ENCODE measurements at places on chromosomes 2 and 18. TPM values are rescaled to one million over a fixed set of nuclear protein-coding genes. Genes with fewer than 3 reads are reported as not detected.
A peak's percentile ranks its signal among the peaks of the same experiment; 100 is the strongest.

GRCh38 chr18:32271672-32272208 is 81.9 kb downstream of the MEP1B start:
- no peak for DNase-seq

DNA sequence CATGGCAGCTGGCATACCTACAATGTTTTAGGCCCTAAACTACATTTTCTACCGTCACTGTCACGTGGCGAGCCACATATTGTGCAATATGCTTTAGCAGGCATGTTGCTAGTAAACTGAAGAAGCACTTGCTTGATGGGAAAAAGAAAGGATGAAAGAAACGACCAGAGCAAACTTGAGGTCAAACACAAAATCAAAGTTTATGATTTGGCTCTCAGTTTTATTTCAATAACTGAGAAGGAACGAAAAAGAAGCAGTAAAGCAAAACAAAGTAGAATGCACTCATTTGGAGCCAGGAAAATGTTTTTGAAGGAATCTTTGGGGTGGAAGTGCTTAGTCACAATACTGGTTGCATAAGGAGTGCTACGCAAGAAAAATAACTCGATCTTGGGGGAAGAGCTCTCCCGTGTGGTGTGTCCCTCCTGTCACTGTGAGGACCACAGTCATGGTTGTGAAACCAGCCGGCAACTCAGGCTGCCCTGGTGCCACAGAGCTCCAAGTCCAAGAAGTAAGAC is 349.8 kb downstream of the RBM43 start:
- peak; percentile 53 for DNase-seq

GRCh38 chr2:190088917-190089316 is 26.4 kb upstream of the MSTN start:
- DNase-seq: peak; percentile 88

DNA sequence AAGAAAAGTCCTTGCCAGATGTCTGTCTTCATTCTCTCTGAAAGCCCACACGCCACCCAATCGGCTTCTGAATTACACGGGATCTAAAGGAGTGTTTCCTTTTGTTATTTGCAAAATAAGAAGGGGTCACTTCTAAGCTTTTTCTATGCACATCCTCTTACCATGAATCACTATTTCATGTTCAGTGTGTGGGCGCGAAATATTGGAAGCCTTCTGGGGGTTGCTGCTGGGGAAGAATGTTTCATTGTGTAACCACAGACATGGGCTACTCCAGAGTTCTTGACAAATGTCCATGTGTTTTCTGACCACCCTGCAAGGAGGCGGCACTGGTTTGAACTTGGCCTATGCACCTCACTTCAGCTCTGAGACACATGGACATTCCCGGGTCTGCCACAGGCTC is 133.6 kb upstream of the APCDD1 start:
- DNase-seq: no peak

DNA sequence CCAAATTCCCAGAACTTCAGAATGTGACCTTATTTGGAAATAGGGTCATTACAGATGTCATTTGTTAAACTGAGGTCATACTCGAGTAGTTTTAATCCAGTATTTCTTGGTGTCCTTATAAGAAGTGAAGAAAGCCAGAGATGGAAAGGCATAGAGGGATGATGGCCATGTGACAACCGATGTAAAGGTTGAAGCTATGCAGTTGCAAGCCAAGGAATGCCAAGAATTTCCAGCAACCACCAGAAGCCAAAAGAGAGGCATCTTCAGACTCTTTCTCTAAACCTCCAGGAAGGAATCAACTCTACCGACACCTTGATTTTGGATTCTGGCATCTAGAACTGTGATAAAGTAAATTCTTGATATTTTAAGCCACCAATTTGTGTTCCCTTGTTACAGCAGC is 242.2 kb downstream of the CDH20 start:
- DNase-seq: no peak

GRCh38 chr18:7248877-7249276 is 18.0 kb downstream of the LRRC30 start:
- DNase-seq: no peak

DNA sequence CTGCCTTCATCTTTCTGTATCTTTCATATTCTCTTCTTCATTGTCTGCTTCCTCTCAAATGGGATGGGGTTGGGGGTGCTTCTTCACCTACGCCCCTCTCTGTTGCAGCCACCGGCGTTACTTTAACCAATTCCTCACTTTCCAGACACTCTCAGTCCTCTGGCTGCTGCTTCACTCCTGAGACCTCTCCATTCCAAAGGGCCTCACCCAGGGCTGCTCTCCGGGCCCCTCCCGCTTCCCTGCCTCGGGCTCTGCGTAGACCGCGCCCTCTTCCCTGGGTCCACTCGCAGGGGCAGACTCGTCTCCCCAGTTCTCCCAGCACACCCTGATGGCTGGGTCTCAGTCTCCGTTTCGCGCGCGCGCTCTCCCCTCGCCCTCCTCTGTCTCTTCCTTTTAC is 926 bp downstream of the SERPINB8 start:
- DNase-seq: no peak

The C18orf32 gene
- 0.58 TPM for total RNA-seq

The FIGN gene
- 1.2 TPM for total RNA-seq

The TMX3 gene
- 70.9 TPM for total RNA-seq

The USP40 gene
- total RNA-seq: 34.5 TPM

GRCh38 chr2:53435610-53436009 is 332.0 kb upstream of the CHAC2 start:
- no peak for DNase-seq

DNA sequence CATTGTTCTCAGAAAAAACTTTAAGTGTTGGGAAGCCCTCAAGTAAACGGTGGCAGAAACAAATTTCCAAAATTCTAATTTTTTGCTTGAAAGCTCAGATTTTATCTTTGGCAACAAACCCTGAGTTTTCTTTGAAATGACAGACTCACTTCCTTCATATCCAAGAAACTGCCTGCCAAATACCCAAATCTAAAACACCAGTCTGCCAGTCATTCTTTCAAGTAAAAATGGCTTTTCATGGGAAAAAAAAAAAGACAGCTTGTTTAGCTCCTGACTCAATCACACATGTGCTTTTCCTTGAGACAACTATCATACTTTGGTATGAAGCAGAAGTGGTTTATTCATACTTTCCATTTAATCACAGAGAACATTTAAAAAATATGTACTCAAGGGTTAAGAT is 40.6 kb upstream of the CSRNP3 start:
- DNase-seq: no peak

GRCh38 chr2:109387221-109387735 is 226.5 kb downstream of the SEPTIN10 start:
- DNase-seq: no peak

The KHK gene
- total RNA-seq: 18.2 TPM

The IL18R1 gene
- 0.29 TPM for total RNA-seq

DNA sequence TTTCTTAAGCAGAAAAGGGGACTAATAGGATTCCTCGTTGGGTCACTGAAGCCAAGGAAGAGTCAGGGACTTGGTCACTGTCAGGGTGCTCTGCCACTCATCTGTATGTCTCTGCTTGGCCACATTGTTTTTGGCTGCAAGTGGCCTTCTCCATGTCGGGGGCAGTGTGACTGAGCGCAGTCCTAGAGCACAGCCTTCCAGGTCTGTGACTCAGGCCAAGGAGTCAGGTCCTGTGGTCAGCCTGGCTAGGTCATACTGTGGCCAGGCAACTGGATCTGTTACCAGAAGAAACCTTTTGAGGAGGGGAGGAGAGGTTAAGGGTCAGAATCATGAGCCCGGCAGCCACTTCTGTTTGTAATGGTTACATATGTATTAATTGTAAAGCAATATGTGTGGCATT is 61.3 kb downstream of the GALNT1 start:
- DNase-seq: no peak

DNA sequence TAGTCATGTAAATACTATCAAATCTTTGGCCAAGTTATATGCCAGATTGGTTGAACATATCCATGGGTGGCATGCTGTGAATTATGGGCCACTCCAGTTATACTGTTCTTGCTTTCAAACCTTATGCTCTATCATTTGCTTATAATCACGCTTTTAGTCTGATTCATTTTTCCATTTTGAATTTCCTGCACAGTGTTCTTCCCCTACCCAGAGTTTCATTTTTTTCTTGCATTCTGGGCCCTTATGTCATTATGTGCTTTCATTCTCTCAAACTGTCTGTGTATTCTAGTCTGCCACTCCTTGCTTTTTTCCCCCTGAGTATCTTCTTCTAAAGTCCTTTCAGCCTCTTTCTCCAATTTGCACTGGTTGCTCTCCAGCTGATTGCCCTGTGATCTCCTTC is 364.1 kb downstream of the ARHGAP15 start:
- DNase-seq: no peak

- no peak for DNase-seq
Measured at GRCh38 chr2:68118816-68119215, 38.9 kb upstream of the PNO1 start.

DNA sequence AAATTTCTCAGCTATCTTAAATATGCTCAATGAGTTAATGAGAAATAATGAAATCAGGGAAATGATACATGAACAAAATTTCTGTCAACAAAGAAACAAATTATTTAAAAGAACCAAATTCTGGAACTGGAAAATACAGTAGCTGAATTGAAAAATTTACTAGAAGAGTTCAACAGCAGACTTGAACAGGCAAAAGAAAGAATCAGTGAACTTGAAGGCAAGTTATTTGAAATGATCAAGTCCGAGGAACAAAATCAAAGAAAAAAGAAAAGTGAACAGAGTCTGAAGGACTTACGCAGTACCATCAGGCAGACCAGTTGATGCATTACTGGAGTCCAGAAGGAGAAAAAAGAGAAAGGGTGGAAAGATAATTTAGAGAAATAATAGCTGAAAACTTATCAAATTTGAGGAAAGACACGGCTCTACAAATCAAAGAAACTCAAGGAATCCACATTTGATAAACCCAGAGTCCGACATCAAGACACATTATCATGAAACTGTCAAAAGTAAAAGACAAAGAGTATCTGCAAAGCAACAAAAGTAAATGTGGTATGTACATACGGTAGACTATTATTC is 83.6 kb downstream of the CCDC138 start:
- DNase-seq: no peak
